ENCODE measurements at places on chromosomes 6 and 20.

- no peak for DNase-seq
Observed at GRCh38 chr6:97240222-97240621, 42.8 kb downstream of the MMS22L start.

GRCh38 chr6:67887747-67888545 lies 747.1 kb upstream of the ADGRB3 start:
- DNase-seq = no peak

- DNase-seq = no peak
Observed at GRCh38 chr6:33288141-33288920, 708 bp downstream of the WDR46 start.

- DNase-seq = no peak
Observed at GRCh38 chr6:44926556-44926955, 401.6 kb upstream of the RUNX2 start.

- no peak for DNase-seq
Observed at GRCh38 chr6:27468334-27468733, 4.6 kb downstream of the ZNF184 start.

DNA sequence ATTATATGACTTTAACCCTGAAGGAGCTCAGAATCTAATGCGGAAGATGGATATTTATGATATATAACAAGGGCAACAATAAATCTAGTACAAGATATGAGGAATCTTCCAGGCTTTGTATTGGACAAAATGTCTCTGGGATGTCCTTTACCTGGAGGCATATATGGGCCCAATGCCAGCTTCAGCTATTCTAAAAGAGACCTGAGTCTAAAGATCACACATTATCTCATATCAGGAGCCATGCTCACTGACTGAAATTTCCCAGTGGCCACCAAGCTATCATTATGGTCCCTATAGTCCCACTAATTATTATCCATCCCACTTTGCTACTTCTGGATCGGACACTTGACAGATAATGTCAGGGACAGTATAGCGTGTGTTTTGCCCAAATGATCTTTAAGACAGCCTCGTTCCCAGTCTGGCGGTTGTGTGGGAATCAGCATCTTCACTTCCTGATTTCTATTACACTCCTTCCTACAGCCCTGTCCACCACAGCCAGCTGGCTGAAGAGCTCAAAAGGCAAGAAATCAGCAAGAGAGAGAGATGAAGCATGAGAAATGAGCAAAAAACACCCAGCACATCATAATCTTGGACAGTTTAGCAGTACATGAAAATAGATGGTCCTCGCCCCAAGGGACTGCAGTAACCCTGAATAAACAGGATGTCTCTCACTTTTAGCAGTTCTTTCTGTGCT lies 34.9 kb downstream of the KLHL31 start:
- DNase-seq = no peak

DNA sequence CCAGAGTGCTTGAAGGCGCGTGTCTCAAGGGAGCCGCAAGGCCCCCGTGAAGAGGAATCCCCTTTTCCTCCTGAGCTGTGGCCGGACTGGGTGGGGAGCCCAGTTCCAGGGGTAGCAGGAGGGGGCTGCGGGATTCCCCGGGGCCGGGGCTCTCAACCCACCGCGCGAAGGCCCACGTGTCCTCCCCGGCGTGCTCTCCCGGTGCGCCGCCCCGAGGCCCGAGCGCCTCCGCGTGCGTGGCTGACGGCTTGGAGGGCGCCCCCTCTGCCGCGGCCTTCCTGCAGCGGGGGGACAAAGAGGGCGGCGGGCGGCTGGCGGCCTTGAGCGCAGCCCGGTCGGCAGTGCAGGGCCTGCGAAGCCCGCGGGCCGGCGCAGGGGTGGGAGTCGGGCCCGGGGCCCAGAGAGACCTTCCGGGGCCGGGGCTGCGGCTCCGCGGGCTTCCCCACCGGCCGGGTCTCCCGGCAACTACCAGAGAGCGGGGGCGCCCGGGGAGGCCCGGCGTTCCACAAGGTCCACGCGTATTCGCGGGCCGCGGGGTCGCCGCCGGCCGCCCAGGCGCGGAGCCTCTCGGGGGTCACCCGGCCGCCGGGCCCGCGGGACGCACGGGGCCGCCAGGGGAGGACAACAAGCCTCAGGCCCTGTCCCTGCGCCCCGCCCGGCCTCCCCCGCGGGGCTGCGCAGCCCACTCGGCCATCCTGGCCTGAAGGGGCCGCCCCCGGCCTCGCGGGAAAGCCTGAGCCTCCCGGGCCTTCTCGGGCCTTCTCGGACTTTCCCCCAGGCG lies at the start of gene FAM217A:
FAM217A (minus strand) TSS at position 447 of the 781 bp plus-strand sequence. CDS start 1,723 bp downstream, outside the sequence.
- DNase-seq = no peak

DNA sequence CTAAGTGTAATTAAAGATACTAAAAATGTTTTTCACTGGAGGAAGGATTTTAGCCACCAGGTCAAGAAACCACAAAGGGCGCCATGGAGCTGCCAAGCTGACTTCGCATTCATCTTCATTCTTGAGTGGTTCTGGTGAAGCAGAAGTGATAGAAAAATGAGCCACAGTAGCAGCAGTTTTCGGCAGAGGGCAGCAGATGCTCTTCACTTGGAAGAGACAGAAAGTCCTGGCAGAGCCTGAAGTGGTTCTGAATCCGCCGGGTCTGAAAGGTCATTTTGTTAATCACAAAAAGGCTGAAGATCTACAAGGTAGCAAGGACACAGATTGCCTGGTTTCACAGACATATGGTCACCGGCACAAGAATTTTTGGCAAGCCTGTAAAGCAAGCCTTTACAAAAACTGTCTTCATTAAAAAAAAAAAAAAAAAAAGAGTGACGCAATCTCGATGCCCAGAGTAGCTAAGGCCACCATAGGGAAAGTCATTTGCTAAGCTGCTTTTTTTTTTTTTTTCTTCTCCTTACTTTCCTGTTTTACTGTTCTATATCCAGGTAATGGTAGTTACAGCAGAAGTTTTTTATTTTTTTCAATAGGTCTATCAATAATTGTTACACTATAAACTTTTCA lies 345.1 kb upstream of the AGPAT4 start:
- DNase-seq = no peak

Measured in cortex of kidney (tissue), 1 donor.